ENCODE measurements at places on chromosomes 1 and 21. TPM values are rescaled to one million over a fixed set of nuclear protein-coding genes. Genes with fewer than 3 reads are reported as not detected.

Gene TAS1R1
- 0.15 TPM for total RNA-seq

Gene NADK
- total RNA-seq, result 111 TPM

Gene TRIM63
- total RNA-seq, result 0.11 TPM

Gene OLFML2B
- total RNA-seq, result 0.92 TPM

Gene TAL1
- total RNA-seq, result 0.70 TPM

Gene SHISA4
- total RNA-seq, result 3.7 TPM

Gene LRRC42
- total RNA-seq, result 77.2 TPM

Gene NDUFS2
- 278 TPM for total RNA-seq

Data from H7 (cell line).